Stimulated activated CD8-positive, alpha-beta memory T cell treated with anti-CD3 and anti-CD28 coated beads, Interleukin-2, amount 100 ng/mL, for 1 hour (primary cell): ENCODE measurements at places on chromosomes 13 and 19.

- DNase-seq = no peak
These were observed 48.9 kb upstream of the TNFSF11 start for GRCh38 chr13:42525035-42525504.

DNA sequence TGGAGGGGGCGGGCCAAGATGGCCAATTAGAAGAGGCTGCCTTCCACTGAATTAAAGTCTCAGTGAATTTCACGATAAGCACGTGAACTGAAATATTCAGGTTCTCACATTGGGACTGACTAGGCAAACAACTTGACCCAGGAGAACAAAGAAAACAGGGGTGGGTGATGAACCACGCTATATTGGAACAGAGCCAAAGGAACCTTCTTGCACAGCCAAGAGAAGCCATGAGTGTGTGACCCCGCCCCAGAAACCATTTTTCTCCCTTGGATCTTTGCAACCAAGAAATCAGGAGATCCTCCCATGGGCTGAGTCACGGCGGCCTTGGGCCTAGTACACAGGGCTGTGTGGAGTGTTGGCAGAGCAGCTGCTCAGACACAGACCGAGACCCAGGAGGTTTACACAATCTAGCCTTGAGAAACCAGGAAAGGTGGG, 36.8 kb downstream of the ERICH4 start:
- DNase-seq = no peak

DNA sequence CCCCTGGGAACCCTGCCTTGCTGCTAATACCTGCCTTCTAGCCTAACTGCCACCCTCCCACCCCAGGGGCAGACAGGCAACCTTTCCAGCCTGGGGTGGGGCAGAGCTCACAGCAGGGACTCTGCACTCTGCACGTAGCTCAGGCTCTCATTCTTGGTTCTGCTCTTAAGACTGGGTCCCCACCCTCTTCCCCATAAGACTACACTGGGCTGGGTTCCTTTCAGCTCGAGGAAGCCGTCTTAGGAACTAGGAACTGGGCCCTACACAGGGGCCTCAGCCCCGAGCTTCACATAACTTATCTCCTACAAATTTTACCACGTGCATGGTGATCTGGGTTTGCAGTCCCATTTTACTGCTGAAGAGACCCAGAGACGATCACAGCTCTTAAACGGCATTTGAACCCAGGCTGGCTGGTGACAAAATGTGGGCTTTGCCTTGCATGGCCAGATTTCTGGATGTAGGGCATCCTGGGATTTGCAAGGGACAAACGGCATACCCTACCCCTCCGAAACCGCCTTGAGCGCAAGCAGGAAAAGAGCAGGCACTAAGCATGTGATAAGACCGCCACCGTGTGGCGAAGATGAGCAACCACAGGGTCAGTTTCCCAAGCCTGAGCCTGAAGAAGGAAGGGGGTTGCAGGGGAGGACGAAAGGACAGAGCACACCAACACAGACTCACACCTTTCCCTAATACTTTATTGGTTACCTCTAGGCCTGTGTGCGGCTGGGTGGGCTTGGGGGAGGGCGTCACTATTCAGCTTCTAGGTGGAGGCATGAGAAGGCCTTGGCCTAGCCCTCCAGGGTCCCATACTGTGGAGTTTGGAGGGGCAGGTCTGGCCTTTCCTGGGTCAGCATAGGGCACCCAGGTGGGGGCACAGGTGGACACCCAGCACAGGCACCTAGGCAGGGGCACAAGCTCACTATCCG, 5.1 kb downstream of the JUNB start:
- peak; percentile 60 for DNase-seq

DNA sequence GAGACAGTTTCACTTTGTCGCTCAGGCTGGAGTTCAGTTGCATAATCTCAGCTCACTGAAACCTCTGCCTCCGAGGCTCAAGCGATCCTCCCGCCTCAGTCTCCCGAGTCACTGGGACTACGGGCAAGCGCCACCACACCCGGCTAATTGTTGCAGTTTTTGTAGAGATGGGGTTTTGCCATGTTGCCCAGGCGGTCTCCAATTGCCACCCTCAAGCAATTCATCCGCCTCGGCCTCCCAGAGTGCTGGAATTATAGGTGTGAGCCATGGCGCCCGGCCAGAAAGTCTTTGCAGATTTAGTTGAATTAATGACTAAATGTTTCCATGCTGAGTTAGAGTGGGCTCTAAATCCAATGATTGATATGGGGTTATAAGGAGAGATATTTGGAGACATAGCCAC, 4.5 kb upstream of the CADM4 start:
- no peak for DNase-seq

- DNase-seq = no peak
These were observed 1270.8 kb downstream of the PCDH9 start for GRCh38 chr13:65959305-65959704.

GRCh38 chr13:50527188-50527587, 316.3 kb downstream of the DLEU7 start:
- DNase-seq = no peak

- DNase-seq = no peak
These were observed 26.2 kb downstream of the TMED1 start for GRCh38 chr19:10809651-10810285.
